Hematopoietic multipotent progenitor cell treated with erythropoietin and hydrocortisone succinate and interleukin-3 and kit ligand, for 17 days (in vitro differentiated cells): ENCODE measurements at places on chromosomes 5 and 9.

DNA sequence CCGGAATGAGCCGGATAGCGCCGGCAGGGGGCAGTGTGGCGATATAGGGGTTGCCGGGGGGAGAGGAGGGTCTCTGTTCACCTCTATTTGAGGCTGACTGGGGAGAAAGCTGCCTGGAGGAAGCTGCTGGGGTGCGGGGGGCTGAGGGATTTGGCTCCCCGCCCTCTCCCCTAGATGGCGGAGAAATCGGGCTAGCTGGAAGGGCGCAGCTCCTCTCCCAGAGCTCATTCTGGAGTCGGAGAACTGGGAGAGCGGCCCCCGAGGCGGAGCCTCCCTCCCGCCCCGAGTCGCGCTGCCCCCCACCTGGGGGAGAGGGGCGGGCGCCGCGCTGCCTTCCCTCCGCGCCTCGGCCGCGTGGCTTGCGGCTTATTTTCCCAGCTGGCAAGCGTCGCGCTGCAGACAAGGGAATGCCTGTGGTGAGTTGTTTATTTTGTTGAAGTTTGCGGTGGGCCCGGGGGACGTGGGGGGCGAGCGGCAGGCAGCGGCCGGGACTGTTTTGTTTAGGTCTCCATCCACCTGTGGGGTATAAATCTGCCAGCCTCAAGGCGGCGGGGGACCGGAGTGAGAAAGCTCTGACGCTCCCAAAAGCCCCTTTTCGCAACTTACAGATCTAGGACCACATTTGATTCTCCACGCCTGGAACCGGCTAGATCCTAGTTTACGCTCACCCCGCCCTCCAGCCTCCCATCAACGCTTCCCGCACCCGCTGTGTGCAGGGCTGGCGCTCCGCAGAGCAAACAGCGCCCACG, 4.1 kb upstream of the RGMB start:
- DNase-seq = no peak

- no peak for DNase-seq
Observed at GRCh38 chr5:172502969-172503368, 48.6 kb upstream of the SH3PXD2B start.

- no peak for DNase-seq
Observed at GRCh38 chr9:91557327-91557726, 133.7 kb upstream of the NFIL3 start.

DNA sequence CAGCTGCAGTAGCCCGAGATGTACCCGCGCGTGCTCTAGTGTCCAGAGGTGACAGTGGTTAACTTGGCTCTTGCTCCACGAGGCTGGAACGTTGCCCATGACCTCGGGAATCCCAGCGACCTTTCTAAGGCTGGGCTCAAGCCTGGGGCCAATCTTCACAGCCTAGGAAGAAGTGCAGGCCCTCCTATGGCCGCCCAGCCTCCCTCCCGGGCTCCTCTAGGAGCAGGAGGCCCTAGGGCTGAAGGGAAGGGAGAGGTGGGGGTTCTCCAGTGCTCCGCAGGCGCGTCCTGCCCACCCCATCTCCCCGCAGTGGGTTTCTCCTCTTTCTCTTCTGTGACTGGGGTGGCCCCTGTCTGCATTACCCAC, 13.3 kb downstream of the NR2F1 start:
- no peak for DNase-seq

DNA sequence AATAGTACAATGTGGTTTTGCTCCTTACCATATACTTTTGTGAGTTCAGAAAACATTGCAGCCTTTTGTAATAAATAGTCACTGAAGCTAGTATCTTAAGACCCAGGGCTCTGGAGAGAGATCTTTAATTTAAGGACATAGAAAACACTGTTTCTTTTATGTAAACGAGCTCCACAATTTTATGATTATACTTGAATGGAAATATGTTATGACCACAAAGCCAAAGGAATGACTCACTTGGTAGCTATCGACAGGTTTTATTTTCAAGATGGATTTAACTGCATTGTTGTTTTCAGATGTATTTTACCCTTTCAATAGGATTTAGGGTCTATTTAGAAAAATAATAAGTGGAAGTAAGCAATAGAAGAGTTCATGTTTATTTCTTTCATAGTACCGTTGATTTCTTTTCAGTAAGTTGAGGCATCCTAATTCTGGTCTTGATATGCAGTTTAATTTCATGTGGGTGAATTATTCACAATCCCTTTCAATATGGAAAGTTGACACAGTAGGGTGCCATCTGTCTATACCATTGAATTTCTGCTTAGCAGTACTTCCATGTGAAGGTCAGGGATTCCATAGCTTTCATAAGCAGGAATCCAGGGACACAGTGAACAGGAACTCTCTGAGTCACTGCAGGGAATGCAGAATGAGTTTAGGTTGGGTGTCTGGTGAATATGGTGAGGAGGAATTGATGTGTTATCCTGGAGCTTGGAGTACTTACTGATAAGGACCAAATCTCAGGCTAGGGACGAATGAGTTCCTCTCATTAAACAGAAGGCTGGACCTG, 157.6 kb downstream of the CD180 start:
- no peak for DNase-seq
